ENCODE measurements at places on chromosomes 7 and 10.

GRCh38 chr10:16915300-16915699, 98.1 kb upstream of the RSU1 start:
- DNase-seq, result no peak

DNA sequence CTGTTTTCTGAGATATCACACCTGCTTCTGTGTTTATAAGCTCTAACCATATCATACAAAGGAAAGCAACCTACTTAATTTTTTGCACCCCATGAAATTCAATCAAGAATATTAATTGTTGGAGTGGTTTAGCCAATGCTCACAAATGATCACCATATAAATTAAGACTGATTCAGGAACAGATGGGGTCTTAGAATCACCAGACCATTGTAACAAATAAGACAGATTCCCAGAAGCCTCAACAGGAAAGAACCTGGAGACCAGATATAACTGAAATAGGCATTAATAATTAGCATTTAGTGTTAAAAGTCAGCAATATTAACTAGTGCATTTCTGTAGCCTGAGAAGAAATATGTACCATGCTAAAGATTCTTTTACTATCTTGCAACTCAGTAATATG, 73.6 kb downstream of the SLC13A1 start:
- DNase-seq, result no peak

- no peak for DNase-seq
These were observed 54.5 kb downstream of the ELMO1 start for GRCh38 chr7:37394158-37394557.

- no peak for DNase-seq
These were observed 133.4 kb upstream of the PTN start for GRCh38 chr7:137476937-137477336.

- peak; percentile 34 for DNase-seq
These were observed 385 bp downstream of the IGF2BP3 start for GRCh38 chr7:23469961-23470250.

GRCh38 chr7:75762350-75762917, 9.6 kb downstream of the CCL26 start:
- no peak for DNase-seq

- DNase-seq, result no peak
These were observed at the start of gene IFIT1 for GRCh38 chr10:89391907-89392756. Gene IFIT1 (plus strand): TSS chr10:89392623. CDS start chr10:89392713, 90 bp downstream.

GRCh38 chr7:36088966-36089365, 64.1 kb upstream of the EEPD1 start:
- no peak for DNase-seq

DNA sequence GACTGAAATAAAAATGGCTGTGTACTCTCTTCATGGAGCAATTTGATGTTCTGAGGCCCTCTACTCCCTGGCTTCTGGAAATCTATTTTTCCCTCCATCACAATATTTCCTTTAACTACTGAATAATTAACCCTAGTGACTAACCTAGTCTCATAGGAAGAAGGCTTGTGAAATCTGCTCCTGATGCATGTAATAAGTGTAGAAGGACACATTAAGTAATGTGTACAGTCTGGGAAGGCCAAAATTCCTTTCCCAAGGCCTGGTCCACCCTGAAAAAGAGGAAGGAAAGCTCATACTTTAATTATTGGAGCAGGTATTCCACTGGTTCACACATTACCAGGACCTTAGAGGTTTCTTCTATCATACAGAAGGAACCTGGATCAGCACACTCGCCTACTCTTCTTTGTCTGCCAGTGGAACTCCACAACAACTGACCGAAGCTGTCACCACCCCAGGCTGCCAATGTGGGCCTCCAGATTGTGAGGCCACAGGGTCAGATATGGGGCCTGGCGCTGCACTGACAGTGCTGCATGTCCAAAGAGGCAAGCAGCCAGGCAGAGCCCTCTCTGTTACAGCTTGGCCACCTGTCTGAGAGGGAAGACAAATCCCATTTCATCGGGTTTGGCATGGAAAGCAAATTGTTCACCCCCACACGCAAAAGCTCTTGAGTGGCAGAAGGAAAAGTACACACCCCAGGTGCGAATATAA, 54.4 kb upstream of the FAM133B start:
- DNase-seq, result peak; percentile 41

- no peak for DNase-seq
These were observed 280.9 kb downstream of the GRID1 start for GRCh38 chr10:86085686-86086085.

DNA sequence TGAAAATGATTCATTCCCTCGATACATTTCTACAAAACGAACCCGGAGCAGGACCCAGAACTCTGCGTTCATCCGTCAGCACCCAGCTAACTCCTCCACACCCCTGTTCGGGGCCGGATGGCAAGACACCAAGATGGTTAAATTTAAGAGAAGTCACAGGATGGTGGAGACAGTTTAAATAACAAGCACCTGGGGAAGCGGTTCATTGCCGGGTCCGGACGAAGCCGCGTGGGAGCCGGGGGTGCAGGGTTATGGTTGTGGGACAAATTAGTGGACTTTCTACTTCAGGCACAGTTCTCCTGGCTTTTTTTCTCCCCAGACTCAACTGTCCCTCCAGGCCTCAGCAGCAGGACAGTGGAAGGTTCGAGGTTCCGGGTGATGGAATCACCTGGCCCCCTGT, 45.4 kb downstream of the ASB13 start:
- no peak for DNase-seq

GRCh38 chr10:6299234-6299633, 96.5 kb downstream of the PFKFB3 start:
- DNase-seq, result peak; percentile 68

- no peak for DNase-seq
These were observed 14.7 kb upstream of the CPED1 start for GRCh38 chr7:120973849-120974248.

GRCh38 chr7:480531-481218, 39.0 kb downstream of the PDGFA start:
- DNase-seq, result peak; percentile 34

- peak; percentile 17 for DNase-seq
These were observed 23.7 kb upstream of the C10orf105 start for GRCh38 chr10:71743089-71743838.

- no peak for DNase-seq
These were observed 61.3 kb downstream of the KIF5B start for GRCh38 chr10:31994926-31995325.

DNA sequence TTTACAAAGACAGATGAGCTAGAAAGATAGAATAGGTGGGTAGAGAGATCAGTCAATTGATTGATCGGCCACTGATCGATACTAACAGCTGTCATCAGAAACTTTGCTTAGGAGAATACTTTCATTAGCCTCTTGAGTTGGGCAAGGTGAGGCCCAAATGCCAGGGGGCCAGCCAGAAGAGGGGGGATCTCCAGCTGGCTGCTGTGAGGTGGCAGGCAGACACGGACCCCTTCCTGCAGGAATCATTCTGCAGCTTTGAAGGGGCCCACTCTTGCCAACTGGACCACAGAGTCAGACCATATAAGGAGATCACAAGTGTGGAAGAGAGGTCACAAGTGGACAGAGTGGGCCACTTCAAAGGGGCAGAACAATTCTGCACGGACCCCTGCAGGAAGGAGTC, 62.9 kb upstream of the DOCK1 start:
- no peak for DNase-seq

DNA sequence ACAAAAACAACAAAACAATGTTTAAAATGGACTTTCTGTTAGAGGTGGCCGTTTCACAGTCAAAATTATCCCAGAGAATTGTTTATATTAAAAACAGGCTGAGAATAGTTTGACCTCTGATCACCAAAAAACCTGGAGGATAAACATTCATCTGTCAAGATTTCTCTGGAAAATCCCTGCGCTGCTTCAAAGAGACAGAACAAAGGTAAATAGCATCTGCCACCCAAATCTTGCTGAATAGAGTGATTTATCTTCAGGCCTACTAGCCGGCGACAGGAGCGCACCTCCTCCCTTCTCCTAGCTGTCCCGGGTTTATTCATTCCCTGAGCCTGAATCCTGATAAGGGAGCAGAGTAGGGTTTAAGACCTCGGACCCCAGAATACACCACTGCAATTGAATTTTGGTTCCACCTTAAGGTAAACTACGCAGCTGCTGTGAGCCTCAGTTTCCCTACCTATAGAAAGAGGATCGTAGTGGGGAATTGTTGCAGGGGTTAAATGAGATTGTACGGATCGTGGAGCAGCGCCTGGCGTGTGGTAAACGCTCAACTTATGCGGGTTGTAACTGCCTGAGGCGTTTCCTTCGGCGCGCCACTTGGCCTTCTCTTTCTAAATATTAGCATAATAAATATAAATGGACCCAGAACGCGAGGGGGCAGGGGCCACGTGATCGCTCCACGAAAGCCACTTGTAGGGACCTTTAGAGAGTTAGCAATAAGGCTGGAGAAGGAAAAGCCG, 498 bp upstream of the ST7 start:
- peak; percentile 73 for DNase-seq

DNA sequence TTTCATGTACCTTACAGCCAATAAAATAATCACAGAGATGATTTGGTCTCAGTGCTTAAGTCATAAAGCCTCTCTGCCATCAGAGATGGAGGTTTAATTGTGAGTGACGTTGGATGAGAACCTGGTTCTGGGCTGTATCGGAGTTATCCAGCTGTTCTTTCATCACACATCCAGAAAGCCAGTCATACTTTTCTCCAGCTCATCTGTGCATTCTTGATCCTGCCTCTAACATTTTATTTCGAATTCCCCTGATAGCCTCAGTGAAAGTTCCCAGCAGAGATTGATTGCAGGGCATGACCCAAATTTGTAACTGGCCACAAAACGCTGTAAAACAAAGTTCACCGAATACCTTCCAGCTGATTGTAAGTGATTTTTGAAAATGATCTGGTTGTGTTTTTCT, 212.6 kb upstream of the HABP2 start:
- DNase-seq, result no peak

DNA sequence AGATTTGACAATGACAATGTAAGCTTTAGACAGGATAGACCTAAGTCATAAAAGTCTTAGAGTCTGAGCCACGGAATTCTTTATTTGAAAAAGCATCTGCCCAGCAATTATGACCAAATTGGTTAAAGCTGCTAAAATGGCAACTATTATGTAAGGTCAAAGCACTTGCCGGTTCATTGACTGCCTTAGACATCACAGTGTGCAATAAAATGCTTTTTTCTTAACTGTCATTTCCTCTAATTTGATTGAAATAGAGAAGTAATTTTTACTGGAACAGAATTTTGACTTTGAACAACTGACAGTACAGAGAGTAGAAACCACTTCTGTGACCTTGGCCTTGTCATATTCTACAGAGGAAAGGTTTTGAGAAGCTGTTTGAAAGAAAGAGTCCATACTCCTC, 142.9 kb downstream of the THSD7A start:
- DNase-seq, result no peak

DNA sequence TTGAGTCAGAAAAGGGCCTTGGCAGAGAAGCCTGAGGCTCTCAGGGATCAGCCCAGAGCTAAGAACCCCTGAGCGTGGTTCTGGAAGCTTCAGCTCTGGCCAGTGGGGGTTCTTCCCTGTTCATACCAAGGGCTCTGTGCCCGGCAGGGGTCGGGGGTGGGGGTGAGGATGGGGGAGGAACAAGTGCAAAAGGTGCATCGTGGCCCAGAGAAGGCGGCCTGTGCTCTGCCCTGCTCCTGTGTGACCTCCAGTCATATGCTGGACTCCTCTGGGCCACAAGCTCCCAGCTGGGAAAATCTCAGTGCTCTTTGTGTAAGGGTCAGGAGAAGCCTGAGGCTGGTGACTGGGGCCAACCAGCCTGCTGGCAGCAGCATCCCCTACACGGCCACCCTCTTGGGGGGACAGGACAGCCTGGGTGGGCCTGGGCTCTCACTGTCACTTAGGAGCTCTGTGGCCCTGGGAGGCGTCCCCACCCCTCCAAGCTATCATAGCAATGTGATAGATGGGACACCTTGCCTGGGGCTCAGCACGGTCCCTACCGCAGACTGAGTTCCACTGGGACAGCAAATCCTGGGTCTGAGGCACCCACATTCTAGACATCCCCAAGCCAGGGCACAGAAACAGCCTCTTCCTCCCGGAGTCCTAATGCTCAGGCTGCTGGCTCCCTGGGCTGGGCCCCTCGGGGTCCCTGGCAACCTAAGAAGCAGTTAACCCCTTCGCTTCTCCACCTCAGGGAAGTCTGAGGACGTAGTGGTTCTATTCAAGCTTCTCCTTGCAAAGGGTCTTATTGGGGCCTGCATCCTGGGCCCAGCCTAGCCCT, 2.5 kb downstream of the MMRN2 start:
- DNase-seq, result no peak

DNA sequence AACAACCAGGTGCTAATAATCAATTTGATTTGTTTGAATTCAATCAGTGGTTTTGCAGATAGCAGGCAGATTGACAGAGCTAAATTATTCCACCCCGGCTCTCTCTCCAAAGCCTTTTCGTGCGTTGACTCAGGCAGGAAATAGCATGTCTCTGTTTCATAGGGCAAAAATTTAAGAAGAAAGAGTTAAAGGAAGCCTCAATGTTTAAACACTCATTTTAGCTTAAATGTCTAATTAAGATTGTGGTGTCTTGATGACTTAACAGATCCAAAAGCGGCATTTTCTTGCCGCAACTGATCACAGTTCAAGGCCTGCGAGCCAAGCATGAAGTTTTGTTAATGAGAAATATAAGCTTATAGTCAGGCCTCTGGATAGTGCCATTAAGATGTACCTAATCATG, 1051.1 kb upstream of the AUTS2 start:
- DNase-seq, result no peak

DNA sequence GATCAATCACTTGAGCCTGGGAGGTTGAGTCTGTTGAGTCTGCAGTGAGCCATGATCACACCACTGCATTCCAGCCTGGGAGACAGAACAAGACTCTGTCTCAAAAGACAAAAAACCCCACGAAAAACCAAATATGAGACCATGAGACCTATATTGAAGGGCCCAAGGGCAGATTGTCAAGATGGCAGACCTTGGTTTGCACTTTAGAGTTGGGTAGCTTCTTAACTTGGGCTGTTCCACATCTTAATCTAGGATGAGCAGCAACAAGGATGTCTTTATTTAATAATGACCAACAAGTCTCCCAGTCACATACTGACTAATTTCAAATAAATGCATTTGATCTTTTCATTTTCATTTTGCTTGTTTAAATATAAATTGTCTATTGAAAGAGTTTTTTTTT, 43.8 kb downstream of the KAT6B start:
- DNase-seq, result no peak

DNA sequence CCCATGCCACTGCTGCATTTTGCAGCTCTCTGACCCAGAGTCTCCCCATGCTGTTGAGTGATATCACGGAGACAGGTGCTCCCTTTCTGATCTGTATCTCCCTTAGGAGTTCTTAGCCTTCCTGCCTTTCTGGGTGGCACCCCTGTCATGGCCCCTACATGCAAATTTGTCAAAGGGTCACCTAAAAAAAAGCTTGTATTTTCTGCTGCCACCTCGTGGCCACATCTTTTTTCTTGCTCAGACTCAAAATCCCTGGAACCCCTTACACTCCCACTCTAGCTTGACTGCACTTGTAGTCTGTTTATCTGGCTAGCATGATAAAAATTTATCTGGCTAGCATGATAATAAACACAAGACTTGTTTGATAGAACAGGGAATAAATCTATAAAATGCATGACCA, 809.1 kb downstream of the SORCS1 start:
- no peak for DNase-seq

GRCh38 chr10:120103738-120104560, 211.4 kb downstream of the SEC23IP start:
- no peak for DNase-seq

Measured in mucosa of descending colon (tissue), 3 donors.